Activated CD4-positive, alpha-beta T cell treated with anti-CD3 and anti-CD28 coated beads, Interleukin-2, amount 50 U/mL, for 16 hours (primary cell): ENCODE measurements at places on chromosomes 2 and 18.

- DNase-seq, result no peak
Observed at GRCh38 chr2:43405829-43406228, 179.4 kb upstream of the ZFP36L2 start.

GRCh38 chr18:59264651-59265245 lies 8.5 kb downstream of the RAX start:
- no peak for DNase-seq

- no peak for DNase-seq
Observed at GRCh38 chr2:68969736-68970490, 4.5 kb upstream of the GKN1 start.

GRCh38 chr2:71700658-71701397 lies 247.5 kb downstream of the DYSF start:
- DNase-seq, result no peak

DNA sequence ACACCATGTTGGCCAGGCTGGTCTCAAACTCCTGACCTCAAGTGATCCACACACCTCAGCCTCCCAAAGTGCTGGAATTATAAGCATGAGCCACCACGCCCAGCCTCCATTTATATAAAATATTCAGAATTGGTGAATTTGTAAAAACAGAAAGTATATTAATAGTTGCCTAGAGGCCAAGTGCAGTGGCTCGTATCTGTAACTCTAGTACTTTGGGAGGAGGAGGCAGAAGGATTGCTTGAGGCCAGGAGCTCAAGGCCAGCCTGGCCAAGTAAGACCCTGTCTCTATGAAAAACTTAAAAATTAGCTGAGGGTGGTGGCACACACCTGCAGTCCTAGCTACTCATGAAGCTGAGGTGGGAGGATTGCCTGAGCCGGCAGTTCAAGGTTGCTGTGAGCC lies 89.6 kb downstream of the SLC25A12 start:
- DNase-seq, result no peak

DNA sequence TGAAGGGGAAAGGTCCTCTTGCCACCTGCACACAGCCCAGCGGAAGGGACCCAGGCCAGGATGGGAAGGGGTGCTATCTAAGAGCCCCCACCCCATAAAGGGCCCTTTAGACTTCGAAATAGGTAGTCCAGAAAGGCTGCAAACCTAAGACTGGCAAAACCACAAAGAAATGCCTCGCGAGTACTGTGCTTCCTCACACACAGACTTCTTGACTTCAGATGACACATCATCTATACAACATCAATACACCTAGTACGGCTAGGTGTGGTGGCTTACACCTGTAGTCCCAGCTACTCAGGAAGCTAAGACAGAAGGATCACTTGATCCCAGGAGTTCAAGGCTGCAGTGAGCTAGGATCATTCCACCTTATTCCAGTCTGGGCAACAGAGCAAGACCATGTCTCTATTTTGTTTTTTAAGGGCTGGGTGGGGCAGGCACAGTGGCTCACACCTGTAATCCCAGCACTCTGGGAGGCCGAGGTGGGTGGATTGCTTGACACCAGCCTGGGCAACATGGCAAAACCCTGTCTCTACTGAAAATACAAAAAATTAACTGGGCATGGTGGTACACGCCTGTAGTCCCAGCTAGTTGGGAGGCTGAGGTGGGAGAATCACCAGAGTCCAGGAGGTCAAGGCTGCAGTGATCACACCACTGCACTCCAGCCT lies 125.8 kb downstream of the CABLES1 start:
- no peak for DNase-seq
